ENCODE measurements at places on chromosomes 13 and 19. TPM values are rescaled to one million over a fixed set of nuclear protein-coding genes. Genes with fewer than 3 reads are reported as not detected.

WDR87 gene
- 0.17 TPM for polyA plus RNA-seq

C1QTNF9 gene
- polyA plus RNA-seq, result not detected

CD37 gene
- 17.9 TPM for polyA plus RNA-seq

DNAAF3 gene
- polyA plus RNA-seq, result 7.6 TPM

UBE2L5 gene
- not detected for polyA plus RNA-seq

ZNF480 gene
- polyA plus RNA-seq, result 24.7 TPM

FUT1 gene
- not detected for polyA plus RNA-seq

ZNF69 gene
- 12.2 TPM for polyA plus RNA-seq
